ENCODE measurements at places on chromosomes 2 and 18.

DNA sequence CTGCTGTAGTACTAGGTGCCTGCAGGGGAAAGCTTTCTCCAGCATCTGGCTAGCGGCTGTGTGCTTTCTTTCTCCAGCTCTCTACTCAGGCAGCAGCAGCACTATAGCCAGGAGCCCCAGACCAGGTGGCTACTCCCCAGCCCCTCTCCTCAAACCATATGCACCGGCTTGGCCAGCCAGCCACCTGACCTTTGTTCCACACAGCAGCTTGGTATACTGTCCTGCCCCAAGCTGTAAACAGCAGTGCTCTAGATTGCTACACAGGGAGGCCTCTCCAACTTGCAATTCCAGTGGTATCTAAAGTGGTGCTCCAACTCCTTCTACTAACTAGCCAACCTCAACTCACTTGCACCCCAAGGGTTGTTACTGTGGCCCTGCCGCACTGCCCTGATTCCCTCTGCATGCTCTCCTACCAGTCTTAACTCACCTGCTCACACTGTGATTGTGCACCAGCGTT, 19.6 kb downstream of the LDAH start:
- no peak for DNase-seq

- no peak for DNase-seq
These were observed 2.8 kb upstream of the OTOS start for GRCh38 chr2:240143276-240143675.

- DNase-seq: no peak
These were observed 76.6 kb downstream of the KIAA1328 start for GRCh38 chr18:36905571-36905970.

GRCh38 chr2:64226611-64227010, 82.4 kb upstream of the PELI1 start:
- no peak for DNase-seq

Measured in T-helper 9 cell (primary cell).